SW480 (cell line): ENCODE measurements at places on chromosomes 2 and 18.

DNA sequence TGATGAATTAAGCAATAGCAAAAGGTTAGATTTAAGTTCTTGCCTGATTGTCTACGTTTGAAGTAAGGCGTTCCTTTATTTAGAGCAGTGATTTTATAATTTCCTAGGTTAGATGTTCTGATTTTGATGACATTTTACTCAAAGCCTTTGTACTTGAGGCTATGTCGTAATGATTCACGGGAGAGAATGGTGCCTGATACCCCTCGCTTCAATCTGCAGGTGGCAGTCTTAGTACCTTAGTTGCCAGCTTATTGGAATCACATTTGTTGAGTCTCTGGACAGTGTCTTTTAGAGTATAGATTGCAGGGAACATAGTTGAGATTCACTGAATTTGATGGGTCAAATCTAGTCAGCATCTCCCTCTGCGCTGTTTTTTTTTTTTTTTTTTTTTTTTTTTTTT lies 89.5 kb downstream of the BIRC6 start:
- no peak for DNase-seq

DNA sequence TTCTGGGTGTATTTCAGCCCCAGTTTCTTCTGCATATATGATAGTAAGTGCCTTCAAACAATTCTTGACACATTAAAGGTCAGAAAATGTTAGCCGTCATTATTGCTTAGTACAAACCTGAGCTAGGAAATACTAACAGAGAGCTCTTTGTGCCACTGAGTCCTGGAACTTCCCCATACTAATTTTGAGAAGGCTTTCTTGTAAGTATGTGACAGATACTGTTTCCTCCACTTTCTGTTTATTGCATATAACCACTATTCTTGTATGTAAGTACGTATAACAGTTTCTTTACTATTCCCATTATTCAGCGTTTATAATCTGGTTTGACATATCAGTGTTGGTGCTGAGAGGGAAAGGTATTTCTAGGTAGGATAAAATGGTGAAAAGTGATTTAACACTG lies 9.8 kb downstream of the PPP1CB start:
- DNase-seq = no peak

DNA sequence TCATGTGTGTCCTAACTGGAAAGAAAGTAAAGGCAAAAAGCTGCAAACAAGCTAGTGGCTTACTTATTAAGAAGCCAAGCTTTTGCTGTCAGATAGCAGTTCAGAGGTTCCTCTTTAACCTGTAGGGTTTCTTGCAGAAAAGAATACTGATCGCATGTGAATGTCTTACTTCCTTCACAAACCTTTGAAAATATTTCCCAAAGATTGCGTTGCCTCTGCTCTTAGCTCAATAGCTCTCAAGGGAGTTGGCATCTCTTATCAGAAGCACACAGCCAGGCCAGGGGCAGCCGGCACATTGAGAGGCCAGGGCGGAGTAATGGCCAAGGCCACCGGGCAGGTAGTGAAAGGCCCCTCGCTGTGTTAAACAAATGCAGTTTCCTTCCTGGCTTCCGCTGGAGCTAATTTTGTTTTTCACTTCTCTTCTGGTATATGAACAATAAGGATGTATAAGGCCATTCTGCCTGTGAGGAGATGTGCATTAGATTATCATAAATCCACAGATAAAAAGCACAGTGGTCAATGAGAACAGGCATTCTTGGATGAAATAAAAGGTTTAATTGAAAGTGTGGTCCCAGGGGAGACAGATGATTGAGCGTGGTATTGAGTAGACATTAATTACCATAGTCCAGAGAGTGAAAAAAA lies 542.4 kb upstream of the NRP2 start:
- no peak for DNase-seq

- DNase-seq = no peak
Observed at GRCh38 chr18:10481831-10482230, 27.4 kb downstream of the APCDD1 start.

- DNase-seq = no peak
Observed at GRCh38 chr2:138474100-138474825, 27.3 kb upstream of the SPOPL start.
